ENCODE measurements at places on chromosomes 2 and 18. TPM values are rescaled to one million over a fixed set of nuclear protein-coding genes. Genes with fewer than 3 reads are reported as not detected.

Gene APCDD1
- polyA plus RNA-seq: not detected

DNA sequence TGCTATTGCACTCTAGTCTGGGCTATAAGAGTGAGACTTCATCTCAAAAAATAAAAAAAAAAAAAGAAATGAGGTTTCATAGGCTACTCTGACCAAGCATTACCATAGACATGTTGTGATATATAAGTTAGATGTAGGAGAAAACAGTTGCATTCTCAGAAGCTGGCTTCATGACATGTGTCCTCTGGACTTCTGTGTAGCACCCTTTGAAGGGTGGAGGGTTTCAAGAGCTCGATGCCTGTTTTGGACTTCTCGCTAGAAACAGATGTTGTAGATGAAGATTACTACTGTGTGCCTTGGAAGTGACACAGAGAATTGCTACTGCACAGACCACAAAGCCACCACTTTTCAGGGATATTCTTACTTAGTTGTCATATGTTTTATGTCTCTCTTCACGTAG lies 91.0 kb downstream of the TMEM247 start:
- DNase-seq: no peak

Gene SLC9A2
- not detected for polyA plus RNA-seq

GRCh38 chr2:129656081-129656598 lies 323.3 kb upstream of the RAB6C start:
- DNase-seq: no peak

Gene HNRNPLL
- 29.8 TPM for polyA plus RNA-seq

- no peak for DNase-seq
Observed at GRCh38 chr2:206193671-206194357, 34.1 kb downstream of the EEF1B2 start.

GRCh38 chr18:72840109-72840508 lies 27.7 kb downstream of the NETO1 start:
- DNase-seq: no peak

GRCh38 chr2:96305979-96306308 lies 598 bp upstream of the SNRNP200 start:
- peak; percentile 30 for DNase-seq

Gene FIGLA
- polyA plus RNA-seq: not detected

DNA sequence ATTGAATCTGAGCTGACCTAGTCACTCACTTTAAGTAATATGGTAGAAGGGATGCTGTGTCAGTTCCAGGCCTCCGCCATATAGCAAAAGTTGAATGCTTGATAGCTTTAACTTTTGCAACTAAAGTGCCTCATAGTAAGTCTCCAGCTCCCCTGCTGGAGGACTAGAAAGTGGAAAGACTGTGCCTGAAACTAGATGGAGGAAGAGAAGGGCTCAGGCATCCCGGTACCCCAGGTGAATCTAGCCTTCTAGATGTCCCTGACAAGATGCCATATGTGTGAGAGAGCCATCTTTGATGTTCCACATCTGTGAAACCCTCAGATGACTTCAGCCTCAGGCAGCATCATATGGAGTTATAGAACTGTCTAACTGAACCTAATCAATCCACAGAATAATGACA lies 21.0 kb downstream of the OTX1 start:
- DNase-seq: no peak

DNA sequence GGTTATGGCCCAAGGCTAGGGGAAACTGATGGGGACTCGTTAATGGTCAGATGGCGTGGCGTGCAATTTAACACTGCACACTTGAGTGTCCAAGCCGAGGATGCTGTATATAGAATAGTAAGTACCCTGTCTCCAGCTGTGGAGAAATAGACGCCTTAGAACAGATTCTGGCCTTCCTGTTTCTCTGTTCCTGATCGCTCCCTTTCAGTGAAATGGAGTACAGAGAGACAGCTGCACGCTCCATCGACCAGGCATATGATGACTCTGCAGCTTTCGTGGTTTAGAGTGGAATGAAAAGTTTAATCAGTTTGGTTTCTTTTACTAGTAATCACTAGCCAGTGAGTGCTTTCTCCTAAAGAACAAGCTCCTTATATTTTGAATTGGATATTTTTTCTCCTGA lies 213.4 kb downstream of the NEDD4L start:
- DNase-seq: no peak

DNA sequence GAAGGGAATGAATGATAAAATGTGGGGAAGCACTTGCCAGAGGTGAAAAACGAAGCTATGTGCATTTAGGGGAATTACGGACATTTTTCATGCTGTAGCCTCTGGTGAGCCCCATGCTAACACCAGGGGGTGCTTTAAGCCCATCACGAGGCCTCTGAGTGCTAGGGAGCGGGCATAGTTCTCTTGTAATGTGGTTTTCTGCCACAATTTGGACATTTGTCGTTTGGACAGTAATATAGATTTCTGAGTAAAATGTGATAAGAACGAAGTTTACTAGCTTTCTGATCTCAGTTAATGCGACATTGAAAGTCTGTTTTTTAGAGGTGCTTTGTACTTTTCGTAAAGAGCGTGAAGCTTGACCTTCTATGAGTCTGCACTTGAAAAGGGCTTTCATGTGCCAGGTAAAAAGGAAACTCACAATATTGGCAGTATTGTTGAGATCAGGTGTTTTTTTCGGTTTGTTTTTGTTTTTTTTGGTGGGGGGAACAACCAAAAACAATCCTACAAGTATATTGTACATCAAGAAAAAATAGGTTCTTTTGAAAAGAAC lies 50.6 kb downstream of the TRAF3IP1 start:
- DNase-seq: peak; percentile 73

DNA sequence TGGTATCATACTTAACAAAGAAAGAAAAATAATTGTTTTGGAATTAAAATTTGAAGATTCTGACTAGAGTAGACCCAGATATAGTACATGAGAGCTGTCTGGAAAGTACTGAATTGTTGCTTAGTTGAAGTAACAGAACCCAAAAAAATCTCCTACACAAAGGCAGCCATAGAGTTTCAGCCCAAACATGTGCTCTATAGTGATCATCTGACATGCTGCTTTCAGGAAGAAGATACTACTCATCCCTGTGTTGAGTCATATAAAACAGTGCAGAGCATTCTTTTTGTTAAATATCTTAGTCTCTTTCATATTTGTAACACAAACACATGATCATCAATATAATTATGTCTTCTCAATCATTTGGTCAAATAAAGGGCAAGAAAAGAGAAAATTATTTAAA lies 84.8 kb upstream of the PTPRM start:
- no peak for DNase-seq

- no peak for DNase-seq
Observed at GRCh38 chr18:33291539-33291938, 149.0 kb downstream of the CCDC178 start.

GRCh38 chr2:191707542-191707941 lies 29.6 kb downstream of the NABP1 start:
- no peak for DNase-seq

DNA sequence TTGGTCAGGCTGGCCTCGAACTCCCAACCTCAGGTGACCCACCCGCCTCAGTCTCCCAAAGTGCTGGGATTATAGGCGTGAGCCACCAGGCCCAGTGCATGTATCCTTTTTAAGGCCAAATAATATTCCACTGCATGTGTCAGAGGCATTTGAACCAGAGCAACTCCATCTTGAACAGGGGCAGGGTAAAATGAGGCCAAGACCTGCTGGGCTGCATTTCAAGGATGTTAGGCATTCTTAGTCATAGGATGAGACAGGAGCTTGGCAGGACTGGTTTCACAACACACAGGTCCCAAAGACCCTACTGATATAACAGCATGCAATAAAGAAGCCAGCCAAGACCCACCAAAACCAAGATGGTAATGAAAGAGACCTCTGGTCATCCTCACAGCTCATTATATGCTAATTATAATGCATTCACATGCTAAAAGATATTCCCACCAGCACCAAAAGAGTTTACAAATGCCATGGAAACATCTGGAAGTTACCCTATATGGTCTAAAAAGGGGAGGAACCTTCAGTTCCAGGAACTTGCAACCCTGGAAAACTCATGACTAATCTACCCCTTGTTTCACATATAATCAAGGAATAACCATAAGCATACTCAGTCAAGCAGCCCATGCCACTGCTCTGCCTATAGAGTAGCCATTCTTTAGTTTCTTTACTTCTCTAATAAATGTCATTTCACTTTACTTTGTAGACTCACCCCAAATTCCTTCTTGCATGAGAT lies 204.6 kb downstream of the RAB3GAP1 start:
- no peak for DNase-seq

DNA sequence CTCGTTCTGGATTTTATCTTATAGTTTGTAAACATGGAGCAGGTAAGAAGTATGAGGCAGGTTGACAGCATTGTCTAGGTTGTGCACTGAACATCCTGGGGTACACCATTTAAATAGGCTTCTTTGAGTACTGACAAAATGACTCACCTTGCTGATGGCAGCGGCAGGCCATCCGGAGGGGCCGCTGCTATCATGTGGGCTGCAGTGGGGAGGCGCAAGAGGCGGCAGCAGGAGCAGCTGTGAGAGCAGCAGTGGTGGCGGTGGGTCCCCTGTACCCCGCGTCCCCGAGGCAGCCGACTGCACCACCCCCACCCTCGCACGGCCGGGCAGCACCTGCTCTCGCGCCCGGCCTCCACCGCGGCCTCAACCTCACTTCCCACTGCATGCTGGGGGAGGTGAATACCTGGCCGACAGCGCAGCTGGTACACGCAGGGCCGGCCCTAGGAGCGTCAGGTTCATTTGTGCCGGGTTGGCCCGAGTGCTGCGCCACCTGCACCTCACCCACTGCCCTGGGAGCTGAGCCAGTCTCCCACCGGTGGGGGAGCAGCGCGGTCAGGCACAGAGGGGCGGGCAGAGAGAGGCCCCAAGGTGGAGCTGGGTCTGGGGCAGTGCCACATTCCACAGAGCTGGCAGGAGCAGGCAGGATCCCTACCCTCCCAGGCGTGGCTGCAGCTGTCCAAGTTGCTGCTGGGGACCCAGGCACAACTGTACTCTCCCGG lies 154.5 kb upstream of the RBMS1 start:
- no peak for DNase-seq

Gene CLASP1
- polyA plus RNA-seq: 4.9 TPM

GRCh38 chr2:222176890-222177289 lies 121.9 kb downstream of the PAX3 start:
- DNase-seq: no peak

- DNase-seq: no peak
Observed at GRCh38 chr2:201345625-201346213, 11.4 kb downstream of the FLACC1 start.

- no peak for DNase-seq
Observed at GRCh38 chr2:15688924-15689568, 97.4 kb downstream of the DDX1 start.

DNA sequence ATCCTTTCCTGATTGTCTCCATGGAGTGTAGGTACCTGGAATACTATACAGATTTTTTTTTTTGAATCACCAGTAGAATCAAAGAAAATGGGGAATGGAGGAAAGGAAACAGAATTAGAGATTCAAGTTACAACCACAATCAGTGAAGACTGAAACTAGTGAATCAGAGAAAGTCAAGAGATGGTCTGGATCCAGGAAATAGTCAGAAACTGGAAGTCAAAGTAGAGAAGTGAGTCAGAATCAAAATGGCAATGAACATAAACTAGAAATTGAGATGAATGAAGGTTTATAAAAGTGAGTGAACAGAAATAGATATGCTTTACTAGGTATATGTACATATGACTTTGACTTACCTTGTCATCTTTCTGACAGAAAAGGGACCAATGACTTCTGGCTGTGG lies 579.0 kb downstream of the PLCL1 start:
- no peak for DNase-seq

GRCh38 chr2:162731917-162732804 lies 106.4 kb downstream of the KCNH7 start:
- no peak for DNase-seq

Gene ACADL
- polyA plus RNA-seq: not detected

DNA sequence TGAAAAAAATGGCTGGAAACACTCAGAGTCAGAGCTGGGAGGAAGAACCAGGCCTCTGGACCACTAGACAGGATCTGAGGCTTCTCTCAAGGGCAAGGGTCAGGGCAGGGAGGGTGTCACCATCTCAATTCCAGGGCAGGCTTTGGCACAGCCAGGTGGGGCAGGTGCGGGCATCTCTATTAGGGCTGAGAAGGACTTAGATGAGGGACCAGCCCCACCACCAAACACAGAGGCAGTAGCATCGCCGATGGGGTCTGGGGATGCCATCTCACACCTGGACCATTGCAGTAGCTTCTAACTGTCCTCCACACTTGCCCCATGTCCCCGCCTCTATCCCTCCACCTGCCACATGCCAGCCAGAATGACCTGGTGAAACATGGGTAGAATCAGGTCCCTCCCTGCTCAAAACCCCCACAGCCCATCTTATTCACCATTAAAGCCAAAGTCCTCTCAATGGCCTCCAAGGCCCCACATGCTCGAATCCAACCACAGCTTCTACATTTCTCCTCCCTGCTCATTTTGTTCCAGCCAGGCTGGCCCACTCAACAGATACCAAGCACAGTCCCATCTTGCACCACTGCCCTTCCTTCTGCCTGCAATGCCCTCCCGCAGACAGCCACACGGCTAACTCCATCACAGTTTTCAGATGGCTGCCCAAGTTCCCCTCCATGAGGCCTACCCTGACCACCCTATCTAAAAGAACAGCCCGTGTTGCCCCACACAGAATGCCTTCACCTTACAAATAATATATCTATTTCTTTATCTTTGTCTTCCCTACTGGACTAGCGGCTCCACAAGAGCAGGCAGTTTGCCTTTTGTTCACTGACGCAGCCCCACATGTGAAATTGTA lies 177.4 kb downstream of the SMAD2 start:
- DNase-seq: no peak

Gene FAM110C
- polyA plus RNA-seq: not detected

DNA sequence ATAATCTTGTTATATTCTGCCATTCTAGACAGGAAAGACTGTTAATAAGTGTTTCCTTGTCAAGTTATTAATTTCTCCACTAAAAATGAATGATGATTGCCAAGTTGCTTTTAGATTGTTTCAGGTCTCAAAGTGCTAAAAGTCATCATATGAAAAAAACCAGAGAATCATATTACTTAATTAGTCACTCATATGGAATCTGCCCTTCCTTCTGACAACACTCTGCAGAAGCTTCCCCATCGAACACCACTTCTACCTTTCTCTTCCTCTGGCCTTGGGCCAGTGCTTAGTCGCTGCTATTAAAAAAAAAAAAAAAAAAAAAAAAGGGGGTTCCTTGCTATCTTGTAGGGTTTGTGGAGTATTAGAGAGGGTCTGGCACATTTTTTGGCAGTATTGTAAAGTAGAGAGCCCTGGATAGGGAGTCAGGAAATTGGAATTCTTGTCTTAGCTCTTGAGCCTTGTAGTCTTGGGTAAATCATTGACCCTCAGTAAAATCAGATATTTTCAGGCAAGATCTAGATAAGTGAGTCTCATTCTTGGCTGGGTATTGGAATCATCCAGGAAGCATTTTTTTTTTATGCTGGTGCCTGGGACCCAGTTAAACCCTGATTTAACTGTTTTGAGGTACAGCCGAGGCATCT lies 141.7 kb upstream of the CCDC68 start:
- DNase-seq: no peak

GRCh38 chr2:30371772-30372373 lies 75.2 kb upstream of the LCLAT1 start:
- DNase-seq: no peak

GRCh38 chr2:82527124-82527523 lies 1932.0 kb downstream of the SUCLG1 start:
- no peak for DNase-seq
